ENCODE measurements at places on chromosomes 13 and 19.
A peak's percentile ranks its signal among the peaks of the same experiment; 100 is the strongest.

DNA sequence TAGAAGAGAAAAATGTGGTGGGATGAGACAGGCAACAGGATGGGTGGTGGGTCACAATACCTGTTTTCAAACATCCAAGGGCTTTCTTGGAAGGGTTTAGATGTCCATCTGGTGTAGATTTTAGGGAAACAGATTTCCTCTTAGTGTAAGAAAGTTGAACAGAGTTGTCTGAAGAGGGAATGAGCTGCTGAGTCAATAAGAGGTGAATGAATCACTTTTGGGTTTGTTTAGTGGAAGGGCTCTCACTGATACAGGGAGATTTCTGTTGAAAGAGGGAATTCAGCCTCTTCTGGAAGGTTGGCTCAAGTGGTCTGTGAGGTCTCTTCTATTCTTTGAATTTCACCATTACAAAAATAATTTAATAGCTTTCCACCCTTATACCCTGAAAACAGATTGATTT lies 54.6 kb downstream of the LACC1 start:
- DNase-seq, result no peak

GRCh38 chr13:103358255-103358932 lies 292.2 kb upstream of the SLC10A2 start:
- DNase-seq, result no peak

DNA sequence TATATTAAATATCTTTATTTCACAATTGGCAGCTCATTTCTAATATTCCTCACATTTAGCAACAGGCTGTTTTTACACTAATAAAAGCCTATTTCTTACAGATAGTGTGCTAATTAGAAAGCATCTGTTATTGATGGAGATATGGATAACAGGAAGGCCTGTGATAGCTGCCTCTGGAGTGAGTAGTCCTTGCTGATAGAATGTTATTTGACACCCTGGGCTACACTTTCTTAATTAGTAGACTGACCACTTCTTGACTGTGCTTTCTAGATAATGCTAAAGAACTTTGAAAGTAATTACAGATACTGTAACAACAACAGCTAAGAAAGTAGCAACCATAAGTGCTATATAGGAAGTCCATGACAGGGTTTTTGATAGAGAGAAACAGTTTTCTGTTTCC lies 554.3 kb downstream of the DIAPH3 start:
- no peak for DNase-seq

DNA sequence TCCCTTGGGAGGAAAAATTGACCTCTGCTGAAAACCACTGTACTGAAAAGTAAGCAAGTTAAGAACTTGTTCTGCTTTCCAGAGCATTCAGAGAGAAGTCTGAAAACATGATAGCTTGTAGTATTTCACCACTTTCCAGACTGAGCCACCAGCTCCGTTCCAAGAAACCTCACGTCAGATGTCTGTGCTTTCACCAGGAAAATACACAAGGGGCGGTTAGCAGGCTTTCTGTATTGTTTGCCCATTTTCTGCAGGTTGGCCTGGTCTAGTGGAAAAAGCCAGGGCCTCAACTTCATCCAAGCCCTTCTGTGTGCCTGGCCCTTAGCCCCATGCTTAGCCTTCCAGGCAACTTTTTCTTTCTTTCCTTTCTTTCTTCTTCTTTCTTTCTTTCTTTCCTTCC lies 36.4 kb downstream of the RXFP2 start:
- peak; percentile 37 for DNase-seq

DNA sequence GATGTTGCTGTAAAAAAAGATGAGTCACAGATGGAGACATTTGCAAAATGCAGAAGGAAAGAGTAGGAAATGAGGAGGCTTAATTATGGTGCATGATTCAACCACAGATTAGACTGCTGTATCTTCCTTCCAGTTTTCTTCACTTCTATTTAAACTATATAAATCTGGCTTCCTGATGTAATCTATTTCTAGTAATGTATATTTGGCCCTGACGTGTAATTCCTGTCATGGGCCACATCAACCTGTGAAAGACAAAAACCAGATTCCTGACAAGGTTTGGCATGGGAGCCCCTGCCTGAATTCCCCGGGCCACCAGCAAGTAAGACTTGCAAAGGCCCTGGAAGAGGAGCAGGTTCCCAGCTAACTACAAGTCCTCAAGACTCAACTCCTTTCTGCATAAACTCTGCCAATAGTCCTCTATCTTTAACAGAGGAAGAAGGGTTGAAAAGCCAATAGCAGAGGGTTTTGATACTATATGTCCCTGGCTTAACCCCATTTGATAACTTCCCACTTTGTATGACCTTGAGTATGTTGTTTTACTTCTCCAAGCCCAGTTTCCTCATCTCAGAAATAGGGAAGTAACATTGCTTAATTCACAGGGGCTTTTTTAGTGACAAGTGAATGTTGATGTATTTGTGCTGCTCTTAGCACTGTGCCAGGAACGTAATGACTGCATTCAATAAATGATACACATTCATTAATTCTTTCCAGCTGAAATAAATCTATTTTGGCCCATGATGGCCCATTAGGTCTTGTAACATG lies 172.7 kb downstream of the SPRY2 start:
- peak; percentile 91 for DNase-seq

DNA sequence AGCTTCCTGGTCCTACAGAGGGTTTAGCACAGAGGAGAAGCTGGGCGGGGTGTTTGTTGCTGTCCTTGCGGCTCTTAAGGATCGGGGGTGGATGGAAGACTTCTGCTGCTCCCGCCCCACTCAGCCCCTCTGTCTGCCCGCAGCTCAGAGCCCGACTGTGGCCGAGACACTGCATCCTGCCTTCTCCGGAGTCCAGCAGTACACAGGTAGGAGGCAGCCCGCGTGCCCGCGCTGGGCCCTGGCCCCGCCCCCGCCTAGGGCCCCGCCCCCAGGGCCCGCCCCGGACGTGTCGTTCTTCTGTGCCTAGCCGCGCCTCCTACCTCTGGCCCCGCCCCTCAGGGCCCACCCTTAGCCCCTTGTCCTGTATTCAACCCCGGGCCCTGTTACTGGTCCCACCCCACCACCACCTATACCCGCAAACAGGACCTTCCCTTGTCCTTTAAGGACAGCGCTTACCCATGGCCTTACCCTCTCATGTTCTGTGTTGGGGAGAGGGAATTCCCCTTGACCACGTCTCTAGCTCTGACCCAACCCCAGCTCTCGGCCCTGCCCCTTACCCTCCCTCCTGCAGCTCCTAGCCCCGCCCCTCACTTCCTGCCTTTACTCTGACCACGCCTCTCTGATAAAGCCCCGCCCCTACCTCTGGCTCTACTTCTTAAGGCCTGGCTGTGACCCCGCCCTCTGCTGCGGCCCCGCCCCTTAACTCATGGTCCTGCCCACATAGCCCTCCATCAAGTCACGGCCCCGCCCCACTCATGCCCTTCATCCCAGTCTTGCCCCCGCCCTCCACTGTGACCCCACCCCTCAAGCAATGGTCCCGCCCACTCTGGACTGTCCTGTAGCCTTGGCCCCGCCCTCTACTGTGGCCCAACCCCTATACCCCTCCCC lies 60.5 kb downstream of the CELF5 start:
- peak; percentile 34 for DNase-seq

- DNase-seq, result no peak
These were observed 110.7 kb upstream of the UQCRFS1 start for GRCh38 chr19:29323440-29324290.

GRCh38 chr13:32955881-32956594 lies 60.2 kb upstream of the KL start:
- DNase-seq, result no peak

GRCh38 chr19:48064509-48064908 lies 20.6 kb upstream of the CABP5 start:
- DNase-seq, result no peak

- DNase-seq, result no peak
These were observed 21.0 kb downstream of the SMIM24 start for GRCh38 chr19:3459089-3459881.

- DNase-seq, result no peak
These were observed 3.5 kb upstream of the KLK6 start for GRCh38 chr19:50972795-50973376.

DNA sequence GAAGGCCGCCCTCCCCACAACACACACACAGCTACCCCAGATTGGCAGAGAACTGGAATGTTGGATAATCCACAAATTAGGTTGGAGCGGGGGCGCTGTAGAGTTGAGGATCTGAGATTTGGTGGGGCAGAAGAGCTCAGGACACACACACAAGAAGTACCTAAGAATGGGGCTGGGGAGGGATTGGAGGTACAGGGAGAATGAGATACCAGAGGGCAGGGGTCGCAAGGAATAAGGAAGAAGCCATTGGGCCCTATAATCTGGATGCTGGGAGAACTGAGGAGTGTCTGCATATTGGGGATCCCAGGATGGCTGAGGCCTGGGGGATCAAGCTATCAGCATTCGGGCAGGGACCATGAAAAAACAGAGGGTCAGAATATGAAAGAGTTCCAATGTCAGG lies 11.5 kb downstream of the SYT3 start:
- no peak for DNase-seq

DNA sequence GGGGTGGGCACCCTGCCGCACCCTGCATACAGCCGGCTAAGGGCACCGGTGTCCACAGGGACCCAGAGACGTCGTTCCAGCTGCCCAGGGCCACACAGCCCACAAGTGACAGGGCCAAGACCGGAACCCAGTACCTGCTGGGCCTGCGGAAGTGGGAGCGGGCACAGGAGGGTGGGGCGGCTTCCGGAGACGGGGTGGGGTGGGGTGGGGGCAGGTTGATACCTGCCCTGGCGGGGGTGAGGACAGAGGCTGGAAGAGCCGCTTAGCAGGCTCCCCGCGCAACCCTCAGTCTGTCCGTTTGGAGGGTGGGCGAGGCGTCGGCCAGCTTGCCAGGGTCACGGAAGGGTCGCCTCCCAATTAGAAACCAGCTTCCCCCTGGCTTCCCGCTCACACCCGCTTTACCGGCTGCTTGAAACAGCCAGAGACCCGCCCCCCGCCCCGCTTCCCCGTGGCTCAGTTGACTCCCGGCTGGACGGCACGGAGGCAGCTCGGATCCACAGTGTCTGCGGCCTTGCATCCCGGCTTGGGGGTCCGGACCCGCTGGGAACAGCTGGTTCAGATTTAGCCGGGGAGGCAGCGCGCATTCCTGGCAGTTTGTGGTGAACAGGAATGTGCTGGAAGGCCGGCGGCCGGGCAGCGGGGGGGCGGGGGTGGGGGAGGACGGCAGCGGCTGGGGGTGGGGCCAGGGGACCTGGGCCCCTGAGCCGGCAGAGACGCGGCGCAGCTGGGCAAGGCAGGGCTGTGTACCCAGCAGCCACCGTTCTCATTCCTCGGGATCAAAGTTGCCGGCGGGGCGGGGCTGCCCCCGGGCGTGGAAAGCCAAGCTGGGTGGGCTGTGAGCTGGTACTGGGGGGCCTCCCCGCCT lies 1.9 kb downstream of the CNN2 start:
- DNase-seq, result peak; percentile 76

DNA sequence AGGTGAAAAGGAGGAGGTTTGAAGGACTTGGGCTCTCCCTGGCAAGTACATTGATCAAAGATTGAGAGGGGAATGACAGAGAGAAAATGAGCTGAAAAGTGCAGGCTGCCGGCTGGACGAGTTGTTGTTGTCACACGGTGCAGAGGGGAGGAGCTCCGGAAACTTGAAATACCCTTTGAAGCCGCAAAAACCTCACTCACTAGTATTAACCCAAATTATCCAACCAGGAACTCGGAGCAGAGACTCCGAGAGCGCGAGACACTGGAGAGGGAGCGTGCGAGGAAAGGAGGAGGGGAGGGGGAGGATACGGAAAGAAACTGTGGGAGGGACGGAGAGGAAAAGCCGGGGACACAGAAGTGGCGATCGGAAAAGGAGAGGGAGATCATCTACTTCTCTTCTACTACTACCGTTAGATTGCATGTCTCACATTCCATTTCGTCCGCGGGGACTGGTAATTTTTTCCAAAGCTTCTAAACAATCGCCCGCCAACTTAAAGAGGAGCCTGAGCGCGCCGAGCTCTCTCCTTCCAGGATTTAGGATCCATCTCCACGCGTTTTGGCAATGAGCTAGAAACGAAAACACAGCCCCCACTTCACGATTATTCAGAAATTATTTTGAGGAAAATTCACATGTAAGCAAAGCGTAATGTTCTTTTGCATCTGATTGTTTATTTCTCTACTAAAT lies at the start of gene DACH1:
Gene DACH1 (minus strand): TSS at position 74 of the 684 bp plus-strand sequence.
- DNase-seq, result peak; percentile 97

GRCh38 chr19:51107406-51108065 lies 673 bp downstream of the CTU1 start:
- no peak for DNase-seq

DNA sequence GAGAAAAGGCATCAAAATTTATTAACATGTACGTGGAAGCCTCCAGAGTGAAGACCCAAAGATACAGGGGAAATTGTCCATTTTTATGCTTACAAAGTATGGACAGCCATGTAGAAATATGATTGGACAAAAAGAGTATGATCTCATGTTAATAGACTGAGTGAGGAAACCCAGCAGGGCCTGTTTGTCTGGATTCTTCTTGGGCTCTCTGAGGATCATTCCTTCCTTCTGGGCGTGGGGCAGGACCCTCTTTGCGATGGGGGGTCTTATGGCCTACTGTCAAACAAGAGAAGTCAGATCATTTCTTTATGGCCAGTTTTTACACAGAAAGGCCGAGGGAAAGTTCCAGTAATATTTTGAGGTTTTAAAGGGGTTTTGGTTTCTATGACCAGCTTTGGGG lies 110.8 kb downstream of the ESD start:
- no peak for DNase-seq

GRCh38 chr19:10018263-10018662 lies 5.0 kb downstream of the RDH8 start:
- DNase-seq, result no peak

GRCh38 chr13:73708393-73708985 lies 425.7 kb downstream of the KLF12 start:
- peak; percentile 72 for DNase-seq

DNA sequence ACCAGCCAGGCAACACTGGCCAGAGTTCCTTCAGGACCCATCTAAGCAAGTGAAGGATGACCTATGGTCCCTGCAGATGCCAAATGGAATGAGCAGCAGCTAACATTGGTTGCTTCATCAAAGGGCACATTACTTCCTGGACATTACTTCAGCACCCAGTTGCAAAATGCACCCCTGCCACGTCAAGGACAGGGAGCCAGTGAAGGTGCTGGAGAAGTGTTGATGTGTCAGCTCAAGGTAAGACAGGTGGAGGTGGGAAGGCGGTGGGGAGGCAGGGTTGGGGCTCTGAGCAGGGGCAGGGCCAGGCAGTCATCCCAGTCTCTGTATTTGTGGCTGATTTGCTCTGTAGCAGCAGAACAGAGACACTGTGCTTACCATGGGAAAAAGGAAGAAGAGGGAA lies 14.6 kb downstream of the CSNK1A1L start:
- DNase-seq, result no peak

- peak; percentile 34 for DNase-seq
These were observed 24.7 kb downstream of the ATP11A start for GRCh38 chr13:112714376-112715174.

Measured in NB4 (cell line).